ENCODE measurements at places on chromosomes 5 and 9. TPM values are rescaled to one million over a fixed set of nuclear protein-coding genes. Genes with fewer than 3 reads are reported as not detected.

Gene ZNF483
- polyA plus RNA-seq = 0.59 TPM

Gene ZSWIM6
- 4.6 TPM for polyA plus RNA-seq

DNA sequence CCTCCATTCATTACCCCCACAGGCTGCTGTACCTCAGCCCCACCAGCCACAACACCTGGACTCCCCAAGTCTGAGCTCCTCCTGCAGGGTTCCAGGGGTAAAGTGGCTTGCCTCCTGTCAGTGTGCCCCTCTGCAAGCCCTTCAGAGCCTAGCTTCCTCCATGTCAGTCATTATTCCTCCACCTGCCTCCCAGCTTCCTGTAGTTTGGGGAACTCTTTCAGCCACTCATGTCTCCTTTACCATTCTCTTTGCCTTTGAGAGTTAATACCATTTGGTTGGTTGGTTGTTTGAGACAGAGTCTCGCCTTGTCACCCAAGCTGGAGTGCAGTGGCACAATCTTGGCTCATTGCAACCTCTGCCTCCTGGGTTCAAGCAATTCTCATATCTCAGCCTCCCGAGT is 36.2 kb downstream of the IRF1 start:
- DNase-seq = no peak

Gene OXCT1
- 22.2 TPM for polyA plus RNA-seq

DNA sequence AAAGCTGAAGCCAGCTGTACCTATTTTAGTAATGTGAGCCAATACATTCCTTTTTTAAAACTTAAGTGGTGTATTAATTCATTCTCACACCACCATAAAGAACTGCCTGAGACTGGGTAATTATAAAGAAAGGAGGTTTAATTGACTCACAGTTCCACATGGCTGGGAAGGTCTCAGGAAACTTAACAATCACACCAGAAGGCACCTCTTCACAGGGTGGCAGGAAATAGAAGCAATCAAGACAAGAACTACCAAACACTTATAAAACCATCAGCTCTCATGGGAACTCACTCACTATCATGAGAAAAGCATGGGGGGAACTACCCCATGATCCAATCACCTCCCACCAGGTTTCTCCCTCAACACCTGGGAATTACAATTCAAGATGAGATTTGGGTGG is 21.0 kb downstream of the ESM1 start:
- DNase-seq = no peak

DNA sequence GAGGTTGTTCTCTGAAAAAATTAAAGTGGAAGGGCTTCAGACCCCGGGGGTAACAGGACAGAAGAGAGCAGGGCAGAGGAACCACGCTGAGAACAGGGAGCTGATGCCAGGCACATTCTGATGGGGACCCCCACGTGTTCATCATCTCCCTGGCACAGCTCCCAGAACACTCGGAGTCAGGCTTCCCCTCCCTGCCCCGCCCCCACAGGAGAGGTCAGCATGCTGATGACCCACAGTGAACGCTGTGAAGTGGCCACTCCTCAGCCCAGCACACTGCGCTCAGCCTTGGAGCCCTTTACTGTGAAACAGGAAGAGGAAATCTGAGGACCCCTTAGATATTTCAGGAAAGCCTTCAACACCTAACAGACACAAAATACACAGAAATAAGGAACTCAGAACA is 16.4 kb downstream of the RETREG1 start:
- peak; percentile 61 for DNase-seq

DNA sequence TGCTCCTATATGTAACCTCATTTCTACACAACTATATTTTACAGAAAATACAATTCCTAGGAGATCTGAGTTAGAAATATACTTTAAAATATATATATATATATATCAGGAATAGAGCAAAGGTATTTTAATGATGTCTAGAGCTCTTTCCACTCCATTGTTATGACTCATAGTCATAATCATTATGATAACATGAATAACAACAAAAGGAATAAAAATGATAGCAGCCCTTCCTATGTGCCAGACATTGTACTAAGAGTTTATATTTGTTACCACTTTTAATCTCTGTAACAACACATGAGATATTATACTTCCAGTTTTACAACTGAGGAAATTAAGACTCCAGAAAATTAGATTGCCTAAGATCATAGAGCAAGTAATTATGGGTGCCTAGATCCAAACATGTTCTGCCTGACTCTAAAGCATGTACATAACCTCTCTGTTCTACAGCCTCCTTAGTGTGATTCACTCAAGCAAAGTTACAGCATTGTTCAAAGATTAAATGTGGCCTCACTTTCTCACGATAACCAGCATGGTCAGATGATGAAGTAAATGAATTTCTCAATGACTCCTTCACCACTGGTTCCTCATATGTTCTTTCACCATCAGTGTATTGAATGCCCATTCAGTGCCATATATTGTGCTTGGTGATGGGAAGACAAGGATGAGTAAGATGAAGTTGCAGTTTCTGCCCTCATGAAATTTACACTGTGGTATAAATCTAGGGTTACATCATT is 452.1 kb downstream of the EFNA5 start:
- DNase-seq = no peak

Data from heart right ventricle (tissue), 16 donors.